ENCODE measurements at places on chromosomes 3 and 15.

DNA sequence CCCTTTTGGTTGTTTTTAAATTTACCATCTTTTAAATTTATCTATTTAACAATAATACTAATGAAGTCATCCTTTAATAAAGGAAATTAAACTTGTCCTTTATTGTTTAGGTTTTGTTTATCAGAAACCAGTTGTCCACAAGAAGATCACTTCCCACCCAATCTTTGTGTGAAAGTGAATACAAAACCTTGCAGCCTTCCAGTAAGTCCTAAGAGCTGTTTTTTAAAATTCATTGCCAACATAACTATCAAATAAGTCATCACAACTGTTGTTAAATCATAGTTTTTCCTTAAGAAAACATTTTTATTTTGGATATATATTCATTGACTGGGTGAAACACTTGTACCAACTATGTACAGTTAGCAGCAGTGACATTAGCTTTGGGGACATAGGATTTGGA is 59.4 kb downstream of the CALML4 start:
- DNase-seq: no peak

- DNase-seq: peak; percentile 21
These were observed 402.1 kb downstream of the CADM2 start for GRCh38 chr3:85360742-85361387.

GRCh38 chr15:101089579-101090427 is 162.0 kb downstream of the CHSY1 start:
- DNase-seq: no peak

- no peak for DNase-seq
These were observed 74.3 kb downstream of the TCF12 start for GRCh38 chr15:56992725-56993124.

DNA sequence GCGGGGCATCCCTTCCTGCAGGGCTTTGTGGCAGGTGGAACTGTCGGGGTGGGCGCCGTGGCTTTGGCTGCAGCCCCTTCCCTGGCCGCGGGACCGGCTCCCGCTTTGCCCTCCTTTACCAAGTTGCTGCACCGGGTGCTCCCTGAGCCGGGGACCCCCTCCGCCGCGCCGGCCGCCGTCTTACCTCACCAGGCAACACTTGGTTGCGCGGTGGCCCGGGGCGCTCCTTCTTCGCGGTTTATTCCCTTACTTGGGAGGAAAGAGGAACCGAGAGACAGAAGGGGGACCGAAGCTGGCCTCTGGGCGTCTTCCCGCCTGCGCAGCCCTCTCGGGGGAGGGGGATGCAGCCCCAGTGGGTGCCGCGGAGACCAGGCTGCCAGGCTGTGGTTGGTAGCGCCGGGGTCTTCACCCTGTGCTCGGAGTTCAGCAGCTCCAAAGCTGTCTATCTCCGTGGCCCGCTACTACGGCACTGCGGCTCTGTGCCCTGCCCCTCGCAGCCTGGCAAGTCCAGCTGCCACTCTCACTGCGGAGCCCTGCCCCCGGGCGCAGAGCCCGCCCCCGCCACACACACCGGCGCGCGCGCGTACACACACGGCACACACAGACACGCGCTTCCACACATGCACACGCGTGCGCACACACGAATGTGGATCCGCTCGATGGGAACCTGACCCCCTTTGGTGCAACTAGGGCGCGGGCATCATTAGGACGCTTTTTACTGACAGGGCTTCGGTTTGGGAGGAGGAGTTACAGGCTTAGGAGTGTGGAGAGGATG is at the start of gene DGKG:
DGKG (minus strand) TSS at position 473 of the 775 bp plus-strand sequence. CDS start 41,775 bp downstream, outside the sequence.
- no peak for DNase-seq

DNA sequence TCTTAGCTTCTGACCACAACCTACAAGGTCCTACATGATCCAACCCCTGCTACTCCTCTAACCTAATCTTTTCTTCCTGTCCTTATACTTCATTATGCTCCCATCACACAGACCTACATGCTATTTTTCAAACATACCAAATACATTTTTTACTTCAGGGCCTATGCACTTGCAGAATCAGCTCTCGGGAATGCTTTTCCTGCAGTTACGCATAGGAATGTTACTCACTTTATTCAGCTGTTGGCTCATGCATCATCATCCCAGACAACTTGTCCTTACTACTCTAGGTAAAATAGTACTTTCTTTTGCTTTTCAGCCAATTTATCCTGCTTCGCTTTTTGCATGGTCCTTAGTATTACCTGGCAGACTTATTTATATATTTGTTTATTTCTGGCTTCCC is 105.6 kb downstream of the OXSM start:
- no peak for DNase-seq

DNA sequence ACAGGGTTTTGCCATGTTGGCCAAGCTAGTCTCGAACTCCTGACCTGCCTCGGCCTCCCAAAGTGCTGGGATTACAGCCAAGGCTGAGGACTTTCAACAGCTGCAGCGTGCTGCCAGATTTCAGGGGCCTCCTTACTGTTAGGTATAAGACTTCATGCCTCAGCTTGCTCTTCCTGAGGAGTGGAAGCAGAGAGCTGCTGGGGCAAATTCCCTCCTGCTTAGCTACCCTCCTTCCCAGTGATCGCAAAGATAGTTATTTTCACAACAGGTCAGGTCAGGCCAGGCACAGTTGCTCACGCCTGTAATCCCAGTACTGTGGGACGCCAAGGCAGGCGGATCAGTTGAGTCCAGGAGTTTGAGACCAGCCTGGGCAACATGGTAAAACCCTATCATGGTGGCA is 2.6 kb upstream of the CPNE9 start:
- no peak for DNase-seq

GRCh38 chr3:194440756-194441155 is 41.7 kb upstream of the GP5 start:
- DNase-seq: peak; percentile 30

GRCh38 chr3:163056874-163057497 is 1560.4 kb downstream of the OTOL1 start:
- peak; percentile 14 for DNase-seq

GRCh38 chr15:33009603-33010002 is 184.9 kb downstream of the FMN1 start:
- no peak for DNase-seq

- DNase-seq: no peak
These were observed 13.0 kb downstream of the CACNA2D2 start for GRCh38 chr3:50490424-50490823.

DNA sequence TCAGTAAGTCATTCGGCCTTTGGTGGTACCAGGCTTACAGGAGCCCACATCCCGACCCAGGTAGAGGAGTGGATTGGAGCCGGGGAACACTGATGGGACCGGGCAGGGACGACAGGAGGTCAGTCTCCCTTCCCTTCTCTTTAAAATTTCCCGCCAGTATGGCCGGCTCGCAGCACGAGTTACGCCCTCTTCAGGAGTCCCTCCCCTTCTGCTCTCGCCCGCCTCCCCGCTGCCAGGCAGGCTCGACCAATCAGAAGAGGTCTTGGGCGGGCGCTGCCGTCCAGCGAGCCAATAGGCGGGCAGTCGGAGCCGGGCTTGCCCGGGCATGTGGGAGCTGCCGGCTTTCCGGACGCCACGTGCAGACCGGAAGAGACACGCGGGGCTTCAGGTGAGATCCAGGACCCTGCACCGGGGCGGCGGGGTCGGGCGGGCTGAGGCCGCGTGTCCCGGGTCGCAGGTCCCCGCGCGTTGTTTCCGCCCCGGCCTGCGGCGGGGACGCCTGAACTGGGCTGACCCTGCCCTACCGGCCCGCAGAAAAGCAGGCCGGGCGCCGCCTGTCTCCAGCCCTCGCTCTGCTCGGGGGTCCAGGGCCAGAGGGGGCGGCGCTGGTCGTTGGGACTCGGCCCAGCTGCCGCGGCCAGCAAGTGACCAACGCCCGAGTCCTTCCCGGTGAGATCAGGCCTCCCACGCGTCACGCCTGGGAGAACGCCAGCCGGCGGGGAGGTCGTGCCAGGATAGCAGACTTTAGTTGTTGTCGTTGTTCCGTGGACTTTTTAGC is at the start of gene AEN:
AEN (plus strand) TSS at position 346 of the 778 bp plus-strand sequence. CDS start 4,870 bp downstream, outside the sequence.
- peak; percentile 86 for DNase-seq

DNA sequence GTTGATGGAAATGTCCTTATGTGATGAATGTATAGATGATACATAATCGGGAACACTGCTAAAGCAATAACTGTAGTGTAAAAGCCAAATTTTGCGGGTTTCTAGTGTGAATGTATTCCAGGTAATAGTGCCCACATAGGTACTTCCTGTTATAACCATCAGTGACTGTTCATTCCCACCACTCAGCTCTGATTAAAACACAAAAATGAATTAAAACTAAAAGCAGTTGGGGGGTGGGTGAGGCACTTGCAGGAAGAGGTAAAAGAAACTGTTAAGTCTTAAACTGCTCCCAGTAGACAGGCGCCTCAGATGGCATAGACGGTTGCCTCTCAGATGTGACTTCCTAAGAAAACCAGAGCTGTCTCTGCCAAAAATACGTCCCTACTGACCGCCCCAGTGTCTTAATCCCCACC is 893 bp upstream of the MTHFS start:
- DNase-seq: no peak

- DNase-seq: no peak
These were observed 290.8 kb upstream of the SLCO3A1 start for GRCh38 chr15:91562698-91563097.

GRCh38 chr15:35876762-35877161 is 330.8 kb upstream of the DPH6 start:
- no peak for DNase-seq

DNA sequence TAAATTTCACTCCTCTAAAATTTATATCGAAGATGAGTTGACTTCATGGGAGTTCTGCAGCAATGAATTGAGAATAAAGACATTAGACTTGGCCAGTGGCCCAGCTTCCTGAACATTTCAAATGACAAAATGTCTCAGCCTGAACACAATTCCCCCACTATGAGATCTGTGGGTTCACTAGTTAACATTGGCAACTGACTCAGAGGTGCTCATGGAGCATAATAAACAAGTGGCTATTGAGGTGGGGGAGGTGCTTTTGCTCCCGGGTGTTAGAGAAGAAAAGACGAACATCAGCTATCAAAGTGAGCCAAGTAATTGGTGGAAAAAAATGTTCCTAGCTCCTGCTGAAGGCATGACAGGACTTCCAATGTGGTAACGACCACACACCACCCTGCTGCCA is 6.3 kb downstream of the ATP13A4 start:
- no peak for DNase-seq

- DNase-seq: no peak
These were observed 34.8 kb downstream of the PTPN9 start for GRCh38 chr15:75544359-75544758.

- DNase-seq: no peak
These were observed 26.5 kb downstream of the EFHB start for GRCh38 chr3:19907523-19907922.

GRCh38 chr3:180097626-180098025 is 60.9 kb upstream of the PEX5L start:
- no peak for DNase-seq

GRCh38 chr3:64728428-64728827 is 40.6 kb upstream of the ADAMTS9 start:
- no peak for DNase-seq

DNA sequence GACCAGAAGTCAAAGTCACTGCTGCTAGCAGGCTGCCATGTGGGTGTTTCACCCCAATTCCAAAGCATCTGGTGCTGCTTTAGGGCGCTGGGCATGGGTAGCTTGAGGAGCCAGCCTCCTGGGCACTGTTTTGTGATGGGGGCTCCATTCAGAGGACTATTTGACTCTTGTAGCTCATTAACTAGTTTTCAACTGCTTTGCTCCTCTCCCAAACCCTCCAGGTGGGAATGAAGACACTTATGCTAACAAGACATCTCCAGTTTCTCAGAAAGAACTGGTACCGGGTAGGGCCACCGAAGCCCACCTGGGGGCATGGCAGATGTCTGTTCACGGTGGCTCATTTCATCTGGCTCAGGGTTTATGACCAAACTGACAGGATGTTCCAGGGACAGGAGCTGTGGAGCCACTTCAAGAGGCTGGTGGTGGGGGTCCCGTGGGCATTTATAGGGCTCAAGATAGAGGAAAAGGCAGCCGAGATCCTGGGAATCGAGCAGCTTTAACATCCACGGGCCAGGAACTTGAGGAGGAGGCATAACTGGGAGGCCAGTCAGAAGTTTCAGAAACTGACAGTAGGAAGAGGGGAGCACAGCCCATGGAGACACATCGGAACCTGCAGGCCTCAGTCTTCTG is 17.7 kb downstream of the AMOTL2 start:
- DNase-seq: no peak

- no peak for DNase-seq
These were observed 85.4 kb downstream of the WDR76 start for GRCh38 chr15:43912208-43912607.

GRCh38 chr3:39712413-39713048 is 96.9 kb upstream of the MYRIP start:
- DNase-seq: peak; percentile 41

DNA sequence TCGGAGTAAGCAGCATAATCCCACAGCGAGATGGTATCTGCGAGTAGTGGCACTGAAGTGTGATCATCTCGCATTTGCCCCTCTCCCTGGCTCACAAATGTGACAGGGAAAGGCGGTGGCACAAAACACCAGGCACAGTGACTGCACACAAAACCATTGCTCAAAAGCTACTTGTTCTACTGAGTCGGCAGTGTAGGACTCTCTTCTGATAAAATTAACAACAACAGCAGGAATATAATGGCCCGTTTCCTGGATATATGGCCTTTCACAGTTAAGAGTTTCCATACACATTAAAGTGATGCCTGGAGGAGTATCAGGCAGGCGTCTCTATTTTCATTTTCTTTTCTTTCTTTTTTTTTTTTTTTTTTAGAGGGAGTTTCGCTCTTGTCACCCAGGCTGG is 69.0 kb downstream of the MYO1E start:
- DNase-seq: no peak

- DNase-seq: no peak
These were observed 25.4 kb upstream of the SEMA6D start for GRCh38 chr15:47691882-47692281.

DNA sequence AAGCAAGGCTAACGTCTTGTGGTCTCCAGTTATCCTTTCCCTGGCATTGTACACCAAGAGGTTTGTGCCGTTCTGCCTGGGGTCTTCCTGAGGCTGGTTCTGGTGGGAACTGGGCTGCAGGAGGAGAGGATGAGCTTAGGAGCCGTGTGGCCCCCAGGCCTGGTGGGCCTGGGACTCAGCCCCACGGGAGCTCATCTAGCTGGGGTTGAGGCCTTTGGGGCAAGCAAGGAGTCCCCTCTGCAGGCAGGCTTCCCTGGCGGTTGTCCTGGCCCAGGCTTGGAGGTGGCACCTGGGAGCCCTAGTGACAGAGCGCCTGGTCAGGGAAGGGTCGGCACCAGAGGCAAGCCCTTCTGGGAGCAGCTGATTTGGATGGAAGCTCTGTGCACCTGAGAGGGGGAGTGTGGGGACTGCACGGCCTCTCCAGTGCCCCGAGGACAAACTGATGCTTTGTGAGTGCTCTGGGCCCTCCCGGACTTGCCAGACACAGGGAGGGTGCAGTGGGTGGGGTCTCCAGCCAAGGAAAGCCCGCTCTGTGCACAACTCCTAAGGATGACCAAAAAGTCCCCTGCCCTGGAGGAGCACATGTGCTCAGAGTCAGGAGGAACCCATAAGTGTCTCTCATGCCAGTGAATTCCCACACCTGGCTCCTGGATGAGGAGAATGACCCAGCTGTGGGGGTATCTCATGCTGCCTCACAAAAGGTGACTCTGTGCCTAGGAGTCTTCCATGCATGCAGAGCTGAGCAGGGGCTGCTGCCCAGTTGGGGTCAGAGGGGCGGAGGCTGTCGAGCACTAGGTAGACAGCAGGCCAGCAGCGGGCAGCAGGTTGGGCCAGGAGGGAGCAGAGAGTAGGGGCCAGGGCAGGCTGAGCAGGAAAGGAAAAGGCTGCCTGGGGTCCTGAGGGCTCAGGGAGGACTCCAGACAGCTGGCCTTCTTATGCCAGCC is 2.7 kb downstream of the PAK6 start:
- DNase-seq: no peak

GRCh38 chr3:31670722-31671121 is 138.0 kb downstream of the STT3B start:
- DNase-seq: no peak

GRCh38 chr3:72288955-72289691 is 504.2 kb upstream of the PROK2 start:
- DNase-seq: no peak

- DNase-seq: no peak
These were observed 4.2 kb downstream of the SLC28A1 start for GRCh38 chr15:84888639-84889038.

All from NCI-H2029 (cell line).